ENCODE measurements at places on chromosomes 2 and 18.
A peak's percentile ranks its signal among the peaks of the same experiment; 100 is the strongest.

DNA sequence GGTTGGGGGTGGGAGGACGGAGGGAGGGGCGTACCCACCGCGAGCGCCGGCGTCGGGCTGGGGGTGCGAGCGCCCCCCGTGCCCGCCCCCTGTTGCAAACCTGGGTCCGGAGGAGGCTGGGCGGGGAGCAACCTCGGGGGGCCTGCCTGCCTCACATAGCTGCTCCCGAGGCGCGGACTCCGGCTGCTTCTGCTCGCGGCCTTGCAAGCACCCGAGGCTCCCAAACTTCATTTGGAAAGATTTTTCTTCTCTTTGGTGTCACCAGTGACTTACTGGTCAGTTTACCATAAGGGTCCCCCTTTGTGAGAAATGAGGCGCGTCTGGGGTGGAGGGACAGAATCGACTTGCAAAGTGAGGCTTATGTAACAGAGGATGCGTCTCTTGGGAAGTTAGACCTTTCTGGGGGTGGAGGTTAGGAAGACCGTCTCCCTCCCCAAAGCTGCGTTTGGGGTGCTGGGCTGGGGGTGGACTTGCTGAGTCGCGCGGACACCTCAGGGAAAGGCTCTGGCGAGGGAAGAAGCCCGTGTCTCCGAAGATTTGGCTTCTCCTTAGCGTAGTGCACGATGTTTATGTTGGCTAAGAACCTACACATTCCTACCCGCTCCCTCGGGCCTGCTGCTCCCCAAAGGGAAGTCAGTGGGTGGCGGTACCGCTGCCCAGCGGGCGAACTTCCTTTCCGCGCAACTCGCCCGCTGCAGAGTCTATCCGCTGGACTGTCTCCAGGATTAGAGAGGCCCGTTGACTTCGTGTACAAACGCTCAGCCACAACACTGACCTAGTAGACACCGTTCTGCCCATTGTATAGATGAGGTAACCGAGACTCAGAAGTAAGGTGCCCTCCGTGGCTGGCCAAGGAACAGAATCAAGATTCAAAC lies 559 bp downstream of the TMEM37 start:
- DNase-seq = no peak

DNA sequence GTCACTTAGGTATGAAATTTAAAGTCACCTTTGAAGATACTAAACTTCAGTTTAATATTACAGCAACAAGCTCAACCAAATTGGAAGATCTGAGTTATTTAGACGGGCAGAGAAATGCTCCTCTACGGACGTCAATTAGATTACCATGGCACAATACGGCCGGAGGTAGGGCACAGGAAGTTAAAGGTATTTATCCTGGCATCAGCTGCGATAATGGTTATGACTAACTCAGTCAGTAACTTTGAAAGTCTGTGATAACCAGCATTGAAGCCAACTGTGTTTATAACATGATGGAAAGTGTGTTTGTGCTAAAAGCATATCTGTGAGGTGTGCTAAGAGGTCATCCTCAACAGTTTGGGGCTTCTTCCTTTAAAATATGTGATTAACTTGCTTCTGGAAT lies 117.3 kb downstream of the WDSUB1 start:
- no peak for DNase-seq

DNA sequence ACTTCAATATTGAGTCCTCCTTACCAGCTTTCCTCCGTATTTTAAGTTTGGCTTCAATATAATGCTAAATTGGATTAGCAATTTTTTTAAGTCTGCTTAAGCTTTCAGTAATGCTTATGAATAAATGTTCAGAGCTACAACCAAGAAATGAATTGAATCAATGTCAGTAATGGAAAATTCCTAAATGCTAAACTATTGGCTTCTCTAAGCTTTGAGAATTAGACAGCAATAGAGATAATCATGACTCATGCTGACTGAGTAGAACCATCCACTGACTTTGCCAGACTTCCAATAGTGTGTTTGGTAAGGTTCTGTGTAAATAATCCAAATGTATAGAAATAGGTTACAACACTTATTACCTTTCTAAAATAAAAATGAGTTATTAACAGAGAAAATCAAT lies 8.9 kb upstream of the PDE1A start:
- no peak for DNase-seq

GRCh38 chr2:184834699-184835397 lies 236.5 kb downstream of the ZNF804A start:
- no peak for DNase-seq

- no peak for DNase-seq
Observed at GRCh38 chr2:215535741-215536140, 99.9 kb upstream of the FN1 start.

DNA sequence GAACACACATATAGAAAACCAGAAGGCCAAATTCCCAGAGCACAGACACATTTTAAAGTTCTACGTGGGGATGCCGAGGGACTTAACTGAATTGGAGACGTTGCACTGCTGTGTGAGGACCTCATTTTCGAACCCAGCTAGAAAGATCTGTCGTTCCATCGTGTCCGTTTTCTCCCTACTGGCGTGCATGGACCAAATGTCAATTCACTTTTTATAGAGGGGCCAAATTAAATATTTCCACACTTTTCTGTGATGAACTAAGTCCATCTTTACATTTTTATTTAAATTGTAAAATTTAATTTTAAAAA lies 692 bp upstream of the TSHZ1 start:
- no peak for DNase-seq

DNA sequence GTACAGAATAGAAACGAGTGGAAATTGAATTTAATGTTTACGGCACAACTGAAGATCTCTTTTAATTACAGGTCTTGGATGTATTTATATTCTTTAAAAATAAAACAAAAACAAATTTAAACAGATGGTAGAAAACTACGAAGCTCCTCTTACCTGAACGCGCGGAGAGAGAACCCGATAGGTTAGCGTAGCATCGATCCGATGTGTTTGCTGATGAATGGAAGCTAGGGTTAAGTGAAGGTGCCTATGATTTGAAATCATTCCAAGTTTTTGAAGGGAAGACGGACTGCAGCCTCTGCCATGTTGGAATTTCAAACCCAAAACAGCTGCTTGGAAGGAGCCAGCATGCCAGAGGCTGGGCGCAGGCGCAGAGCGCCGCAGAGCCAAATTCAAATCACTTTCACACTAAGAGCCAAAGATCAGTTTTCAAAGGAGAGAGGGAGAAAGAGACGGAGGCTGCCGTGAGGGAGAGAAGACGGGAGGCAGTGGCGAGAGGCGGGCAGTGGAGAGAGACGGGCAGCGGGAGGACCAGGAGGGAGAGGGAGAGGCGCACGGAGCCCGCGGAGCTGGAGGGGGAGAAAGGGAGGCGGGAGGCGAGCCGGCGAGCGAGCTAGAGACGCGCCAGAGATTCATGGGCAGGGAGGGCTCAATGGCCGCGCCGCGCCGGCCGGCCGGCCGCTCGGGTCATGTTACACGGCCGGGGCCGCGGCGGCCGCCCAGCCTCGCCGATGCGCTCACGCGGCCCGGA lies at the start of gene FIGN:
TSS of gene FIGN (minus strand) at position 324 of the 748 bp plus-strand sequence. CDS start 1,081 bp downstream, outside the sequence.
- no peak for DNase-seq

DNA sequence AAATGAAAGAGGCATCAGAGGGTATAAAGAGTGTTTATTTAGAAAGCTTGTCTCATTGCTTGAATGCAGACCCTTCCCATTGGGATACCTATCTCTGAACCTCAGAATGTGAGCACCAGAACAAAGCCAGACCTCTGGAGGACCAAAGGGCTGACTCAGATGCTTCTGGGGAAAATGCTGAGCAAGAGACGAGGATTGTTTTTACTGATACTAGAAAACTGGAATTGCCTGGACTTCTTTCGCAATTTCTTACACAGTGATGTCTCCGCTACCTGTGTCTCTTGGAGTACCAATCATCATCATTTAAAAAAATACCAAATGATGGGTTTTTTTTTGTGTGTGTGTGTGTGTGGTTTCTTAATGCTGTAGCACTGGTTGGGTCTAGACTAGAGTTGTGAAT lies 55.6 kb upstream of the CCDC85A start:
- no peak for DNase-seq

DNA sequence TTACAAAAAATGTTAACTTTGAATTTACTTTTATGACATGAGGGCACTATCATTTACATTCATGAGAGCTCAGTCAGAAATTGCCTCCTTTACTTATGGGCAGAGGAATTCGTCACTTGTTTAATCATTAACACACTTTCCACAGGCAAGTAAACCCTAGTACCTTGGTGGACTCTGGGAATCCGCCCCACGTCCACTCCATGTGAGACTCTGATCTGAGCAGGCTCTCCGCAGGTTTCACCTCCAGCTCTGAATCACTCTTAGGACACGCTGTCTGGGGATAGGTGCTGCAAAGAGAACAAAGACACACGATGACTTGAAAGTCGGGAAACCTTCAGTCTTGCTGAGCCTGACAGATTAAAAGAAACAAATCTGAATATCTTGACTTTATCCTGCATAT lies 73.6 kb downstream of the LPIN2 start:
- DNase-seq = no peak

DNA sequence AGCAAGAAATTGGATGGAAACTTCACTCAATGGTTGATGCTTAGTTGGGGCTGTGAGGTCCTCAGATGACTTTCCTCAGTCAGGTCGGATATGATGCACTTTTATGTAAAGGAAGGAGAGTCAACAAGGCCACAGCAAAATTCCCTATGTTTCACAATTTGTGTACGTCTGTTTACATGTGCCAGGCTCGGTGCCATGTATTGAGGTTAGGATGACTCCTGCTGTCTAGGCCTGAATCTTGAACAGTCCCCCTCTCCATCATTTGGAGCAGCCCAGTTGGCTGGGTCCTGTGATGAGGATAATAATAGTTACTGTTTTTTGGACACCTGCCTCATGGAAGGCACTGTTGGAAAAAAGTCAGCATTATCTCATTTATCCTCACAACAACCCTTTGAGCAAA lies 43.1 kb downstream of the VSNL1 start:
- DNase-seq = peak; percentile 91

DNA sequence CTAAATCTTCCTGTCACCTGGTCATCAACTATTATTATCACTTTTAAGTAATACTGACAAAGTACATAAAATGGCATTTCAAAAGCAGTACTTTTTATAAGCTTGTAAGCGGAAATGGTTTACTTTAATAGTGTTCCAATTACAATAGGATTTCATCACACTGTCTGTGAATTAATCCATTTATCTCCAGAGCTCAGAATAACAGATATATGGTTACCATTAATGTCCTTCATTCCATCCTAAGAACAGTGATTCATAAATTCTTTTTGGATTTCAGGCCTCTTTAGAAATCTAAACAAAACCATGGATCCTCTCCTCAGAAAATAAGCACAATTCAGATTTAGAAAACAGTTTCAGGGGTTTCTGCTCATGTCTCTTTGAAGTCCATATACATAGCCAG lies 68.4 kb downstream of the PID1 start:
- no peak for DNase-seq

GRCh38 chr2:168217920-168218319 lies 29.5 kb downstream of the STK39 start:
- DNase-seq = no peak

GRCh38 chr2:145273840-145274239 lies 753.9 kb upstream of the ZEB2 start:
- DNase-seq = no peak

DNA sequence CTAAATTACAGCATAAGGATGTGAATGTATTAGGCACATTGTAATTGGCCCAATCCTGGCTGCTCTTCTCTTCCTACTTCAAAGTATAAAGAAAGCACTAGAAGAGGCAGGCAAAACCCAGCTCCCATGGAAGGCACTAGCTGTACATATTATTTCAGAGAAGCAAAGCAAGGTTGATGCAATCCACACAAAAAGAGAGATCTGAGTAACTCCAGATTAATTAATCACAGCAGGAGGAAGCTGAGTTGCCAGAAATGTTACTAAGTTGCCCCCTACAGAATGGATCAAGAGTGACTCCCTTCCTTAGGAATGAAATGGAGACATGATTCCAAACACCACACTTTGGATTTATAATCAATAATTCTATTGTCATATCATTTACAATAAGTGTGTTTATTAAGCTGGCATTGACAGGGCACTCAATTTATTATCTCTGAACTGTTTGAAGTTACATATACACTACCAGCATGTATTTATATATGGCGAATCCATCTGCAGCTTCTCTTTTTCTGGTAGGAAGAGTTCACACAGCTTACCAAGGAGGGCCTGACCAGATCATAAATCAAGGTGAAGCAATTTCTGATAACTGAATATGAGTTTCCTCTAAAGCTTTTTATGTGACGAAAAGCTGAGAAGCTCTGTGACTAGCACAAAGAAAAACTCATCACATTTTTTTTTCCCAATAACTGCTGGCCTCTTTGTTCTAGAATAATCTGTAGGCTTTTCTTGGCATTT lies 393.1 kb upstream of the LYPD1 start:
- no peak for DNase-seq

DNA sequence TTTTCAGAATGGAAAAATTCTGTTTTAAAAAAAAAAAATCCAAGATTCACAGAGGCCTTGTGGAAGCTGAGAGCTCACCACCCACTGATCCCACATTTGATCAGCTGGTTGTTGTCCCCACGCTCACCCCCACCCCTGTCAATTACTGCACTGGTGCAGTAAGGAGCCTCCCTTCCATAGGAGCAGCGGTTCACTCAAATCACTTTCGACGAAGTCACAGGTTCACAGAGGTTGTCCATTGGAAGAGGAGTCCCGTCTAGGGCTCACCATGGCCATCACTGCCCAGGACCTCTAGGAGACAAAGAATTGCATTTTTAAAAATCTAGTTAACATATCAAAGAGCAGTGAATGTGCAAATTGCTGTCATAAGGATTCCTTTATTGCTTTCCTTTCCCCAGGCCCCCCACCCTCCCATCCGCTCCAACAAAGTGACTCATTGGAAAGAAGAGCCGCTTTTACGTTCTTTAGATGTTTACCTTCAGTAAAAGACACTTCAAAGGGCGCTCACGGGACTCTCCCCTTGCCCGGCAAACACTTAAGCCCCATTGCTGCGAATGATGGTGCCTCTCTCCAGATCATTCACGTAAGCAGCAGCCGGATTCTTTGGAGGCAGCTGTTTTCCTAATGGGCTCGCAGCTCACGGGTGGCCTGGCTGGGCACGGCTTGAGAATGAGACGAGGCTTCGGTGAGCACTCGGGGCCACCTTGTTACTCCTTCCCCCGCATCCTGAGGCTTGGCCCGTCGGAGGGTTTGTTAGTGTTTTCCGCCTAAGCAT lies 165.5 kb upstream of the SALL3 start:
- DNase-seq = no peak
